ENCODE measurements at places on chromosomes 6 and 20.

GRCh38 chr6:28401172-28401571 lies 1.6 kb upstream of the ZSCAN12 start:
- no peak for DNase-seq

DNA sequence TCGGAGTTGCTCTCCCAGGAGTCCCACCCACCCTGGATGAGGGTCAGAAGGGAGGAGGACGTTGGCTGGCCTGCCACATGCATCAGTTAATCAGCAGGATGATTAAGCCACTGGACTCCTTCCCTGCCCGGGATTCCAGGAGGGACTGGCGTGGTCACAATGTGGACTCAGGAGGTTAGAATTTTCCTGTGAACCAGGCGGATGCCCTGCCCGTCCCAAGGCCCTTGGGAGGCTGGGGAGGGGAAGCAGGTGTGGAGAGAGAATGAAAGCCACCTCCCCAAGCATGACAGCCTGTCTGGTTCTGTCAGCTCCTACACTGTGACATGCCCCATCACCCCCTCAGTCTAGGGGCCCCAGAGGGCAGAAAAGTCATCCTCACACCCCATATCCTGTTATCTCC lies 11.6 kb upstream of the ITPR3 start:
- DNase-seq = no peak

DNA sequence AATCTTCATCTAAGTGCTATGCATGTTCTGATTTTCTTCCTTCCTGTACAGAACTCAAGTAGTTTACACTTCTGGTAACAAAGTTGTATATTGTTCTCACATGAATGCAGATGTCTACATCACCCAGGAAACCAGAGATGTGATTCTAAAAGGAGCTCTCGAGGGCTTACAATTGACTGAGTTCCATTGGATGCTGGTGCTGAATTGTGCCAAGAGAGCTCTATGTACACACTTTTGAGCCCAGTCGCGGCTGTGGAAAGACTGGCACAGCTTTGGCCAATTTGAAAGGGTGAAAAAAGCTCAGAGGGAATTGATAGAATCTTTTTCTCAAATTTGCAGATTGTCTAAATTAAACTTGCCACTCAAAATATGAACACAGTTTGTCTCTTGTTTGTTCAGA lies 340.7 kb downstream of the LMBRD1 start:
- no peak for DNase-seq

DNA sequence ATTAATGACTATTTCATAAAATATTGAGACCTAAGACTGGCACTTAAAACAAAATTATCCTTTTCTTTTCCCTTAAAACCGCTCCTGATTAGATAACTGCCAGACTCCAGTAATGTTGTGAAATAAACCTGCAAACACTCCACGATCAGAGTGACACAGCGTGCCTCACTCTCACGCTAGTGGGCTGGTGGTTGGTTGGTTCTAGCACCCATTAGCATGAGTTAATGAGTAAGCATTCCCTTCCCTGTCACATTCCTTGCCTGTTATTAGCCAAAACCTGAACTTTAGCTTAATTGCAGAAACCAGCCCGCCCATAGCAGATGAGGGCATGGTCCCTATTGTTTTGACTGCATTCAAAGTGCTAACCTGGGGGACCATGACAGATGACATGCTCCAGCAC lies 193.4 kb downstream of the CD83 start:
- no peak for DNase-seq

- no peak for DNase-seq
Measured at GRCh38 chr20:63330940-63331339, 30.2 kb downstream of the CHRNA4 start.

DNA sequence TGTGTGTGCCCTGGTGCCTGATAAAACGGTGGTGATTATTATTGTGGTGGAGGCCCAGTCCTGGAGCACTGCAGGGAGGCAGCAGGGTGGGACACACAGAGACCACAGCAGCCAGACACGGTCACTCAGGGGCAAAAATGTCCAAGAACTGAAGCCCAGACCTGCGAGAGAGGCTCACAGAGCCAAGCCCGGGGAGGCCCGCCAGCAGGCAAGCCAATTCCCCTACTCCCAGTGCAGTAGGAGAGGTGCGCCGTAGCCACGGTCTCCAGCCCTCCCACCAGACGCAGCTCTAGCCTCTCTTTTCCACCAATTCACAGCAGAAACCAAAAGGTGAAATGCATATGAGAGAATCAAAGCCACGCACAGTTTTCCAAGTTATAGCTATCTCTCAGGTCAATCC lies 179.4 kb upstream of the TAB2 start:
- DNase-seq = no peak

GRCh38 chr20:52738081-52738480 lies 234.1 kb upstream of the TSHZ2 start:
- DNase-seq = no peak

GRCh38 chr20:56212091-56212490 lies 36.4 kb upstream of the MC3R start:
- no peak for DNase-seq

GRCh38 chr6:46080111-46080510 lies 49.7 kb upstream of the ENPP4 start:
- no peak for DNase-seq

DNA sequence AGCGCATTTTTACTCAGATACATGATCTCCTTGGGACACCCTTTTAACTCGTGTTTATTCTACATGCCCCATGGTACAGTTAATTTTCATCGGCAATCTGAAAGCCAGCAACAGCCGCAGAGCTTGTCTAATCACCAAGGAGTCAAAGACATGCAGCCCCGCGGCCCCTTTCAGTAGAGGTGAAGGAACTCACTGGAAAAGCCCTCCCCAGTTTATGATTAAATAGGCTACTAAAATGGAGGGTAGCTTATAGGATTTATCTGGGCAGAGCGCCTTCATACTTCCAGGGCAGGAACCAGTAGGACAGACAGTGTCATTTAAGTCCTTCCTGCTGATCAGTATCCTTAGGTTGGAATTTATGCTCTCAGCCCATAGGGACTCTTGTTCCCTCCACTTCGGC lies 83.5 kb downstream of the DHX35 start:
- no peak for DNase-seq

DNA sequence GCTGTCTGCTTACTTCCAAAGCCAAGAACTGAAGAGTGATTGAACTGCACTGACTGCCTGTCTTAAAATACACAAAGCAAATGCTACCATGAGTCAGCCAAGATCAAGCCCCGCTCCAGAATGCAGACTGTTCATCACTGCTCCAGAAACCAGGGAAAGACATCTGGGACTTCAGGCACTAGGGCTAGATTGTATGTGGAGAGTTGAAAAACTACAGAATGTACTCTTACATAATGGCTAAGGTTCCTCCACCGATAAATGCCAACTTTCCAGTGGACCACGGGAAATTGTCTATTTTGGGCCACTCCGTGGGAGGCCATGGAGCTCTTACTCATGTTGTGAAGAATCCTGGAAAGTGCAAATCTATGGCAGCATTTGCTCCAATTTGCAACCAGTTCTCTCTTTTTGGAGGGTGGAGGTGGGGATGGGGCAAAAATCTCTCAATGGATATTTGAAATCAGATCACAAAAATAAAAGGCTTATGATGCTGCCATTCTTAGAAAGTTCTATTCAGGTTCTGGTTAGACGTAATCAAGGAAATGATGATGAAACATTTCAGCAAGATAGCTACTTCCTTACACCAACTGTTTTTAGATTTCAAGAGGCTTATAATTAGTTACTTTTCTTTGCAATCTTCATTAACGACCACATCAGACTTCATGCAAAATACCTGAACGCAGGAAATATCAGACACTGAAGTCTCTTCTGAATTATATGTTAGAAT lies 11.8 kb upstream of the CAP2 start:
- no peak for DNase-seq

DNA sequence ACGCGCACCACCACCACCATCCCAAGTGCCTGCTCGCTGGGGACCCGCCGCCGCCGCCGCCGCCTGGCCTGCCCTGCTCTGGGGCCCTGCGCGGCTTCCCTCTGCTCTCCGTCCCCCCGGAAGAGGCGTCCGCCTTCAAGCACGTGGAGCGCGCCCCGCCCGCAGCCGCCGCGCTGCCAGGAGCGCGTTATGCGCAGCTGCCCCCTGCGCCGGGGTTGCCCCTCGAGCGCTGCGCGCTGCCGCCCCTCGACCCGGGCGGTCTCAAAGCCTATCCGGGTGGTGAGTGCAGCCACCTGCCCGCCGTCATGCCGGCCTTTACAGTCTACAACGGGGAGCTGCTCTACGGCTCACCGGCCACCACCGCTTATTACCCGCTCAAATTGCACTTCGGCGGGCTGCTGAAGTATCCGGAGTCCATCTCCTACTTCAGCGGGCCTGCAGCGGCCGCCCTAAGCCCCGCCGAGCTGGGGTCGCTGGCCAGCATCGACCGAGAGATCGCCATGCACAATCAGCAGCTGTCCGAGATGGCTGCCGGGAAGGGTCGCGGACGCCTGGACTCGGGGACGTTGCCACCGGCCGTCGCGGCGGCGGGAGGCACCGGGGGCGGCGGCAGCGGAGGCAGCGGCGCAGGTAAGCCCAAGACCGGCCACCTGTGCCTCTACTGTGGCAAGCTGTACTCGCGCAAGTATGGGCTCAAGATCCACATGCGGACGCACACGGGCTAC lies 7.2 kb downstream of the PRDM13 start:
- DNase-seq = no peak

DNA sequence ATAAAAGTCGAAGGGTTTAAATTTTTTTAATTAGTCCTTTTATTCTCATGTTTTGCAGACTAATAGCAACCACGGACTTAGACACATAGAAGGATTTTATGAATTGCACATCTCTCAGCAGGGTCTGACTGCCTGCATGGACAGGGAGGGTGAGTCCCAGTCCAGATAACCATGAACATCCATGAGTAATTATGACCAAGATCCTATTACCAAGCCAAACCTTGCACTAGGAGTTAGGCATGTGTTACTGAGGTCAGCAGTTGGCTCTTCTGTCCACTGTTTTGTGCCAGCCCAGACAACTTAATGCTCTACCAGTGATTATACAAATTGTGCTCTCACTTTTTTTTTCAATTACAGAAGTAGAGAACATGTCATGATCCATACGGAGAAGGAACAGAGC lies 211.2 kb downstream of the MAFB start:
- no peak for DNase-seq

DNA sequence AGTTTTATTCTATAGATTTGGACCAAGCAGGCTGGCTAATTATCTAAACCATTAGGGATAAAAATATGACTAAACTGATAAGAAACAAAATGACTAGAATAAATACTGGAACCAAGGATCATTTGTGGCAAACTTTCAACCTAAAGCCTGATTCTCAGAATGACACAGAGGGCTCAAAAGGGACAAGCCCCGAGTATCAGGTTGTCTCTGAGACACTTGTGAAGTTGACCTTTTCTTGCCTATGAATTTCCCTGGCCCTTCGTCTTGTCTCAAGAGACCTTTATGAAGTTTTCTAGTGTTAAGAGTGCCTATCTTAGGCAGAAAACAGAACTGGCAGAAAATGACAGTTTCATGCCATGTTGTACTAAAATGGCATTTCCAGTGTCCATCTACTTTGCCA lies 68.3 kb downstream of the IMPG1 start:
- DNase-seq = no peak
